ENCODE measurements at places on chromosomes 2 and 18.

DNA sequence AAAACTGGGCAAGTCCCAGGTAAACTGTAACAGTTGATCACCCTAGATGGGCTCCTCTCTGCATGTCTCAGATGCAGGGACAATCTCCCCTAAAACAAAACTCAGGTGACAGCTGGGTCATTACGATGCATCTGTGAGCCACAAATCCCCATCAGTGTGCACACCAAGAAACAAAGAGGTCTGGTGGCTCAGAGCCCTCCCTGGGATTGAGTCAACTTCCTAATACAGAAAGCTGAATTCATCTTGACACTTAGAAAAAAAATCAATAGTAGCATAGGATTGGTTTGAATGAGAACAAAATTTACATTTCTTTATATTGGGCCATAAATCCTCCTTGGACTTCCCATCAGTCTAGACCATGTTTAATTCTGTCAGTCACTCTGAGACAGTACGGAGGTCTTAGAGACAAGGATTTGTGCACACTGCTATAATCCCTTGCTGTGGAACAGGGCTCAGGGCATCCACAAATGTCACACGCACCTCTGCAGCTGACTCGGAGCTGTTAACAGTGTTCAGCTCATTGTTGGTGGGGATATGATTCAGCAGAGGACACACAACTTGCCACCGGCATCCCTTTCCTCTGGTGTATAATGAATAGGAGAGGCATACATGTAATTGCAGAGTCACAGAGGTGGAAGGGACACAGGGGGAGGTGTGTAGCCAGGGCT lies 44.5 kb upstream of the DAPL1 start:
- no peak for DNase-seq
- H3K36me3 ChIP-seq, result no peaks in the 10 kb centered on the region
- peaks cover 6% of the 10 kb centered on the region for H3K4me1 ChIP-seq

DNA sequence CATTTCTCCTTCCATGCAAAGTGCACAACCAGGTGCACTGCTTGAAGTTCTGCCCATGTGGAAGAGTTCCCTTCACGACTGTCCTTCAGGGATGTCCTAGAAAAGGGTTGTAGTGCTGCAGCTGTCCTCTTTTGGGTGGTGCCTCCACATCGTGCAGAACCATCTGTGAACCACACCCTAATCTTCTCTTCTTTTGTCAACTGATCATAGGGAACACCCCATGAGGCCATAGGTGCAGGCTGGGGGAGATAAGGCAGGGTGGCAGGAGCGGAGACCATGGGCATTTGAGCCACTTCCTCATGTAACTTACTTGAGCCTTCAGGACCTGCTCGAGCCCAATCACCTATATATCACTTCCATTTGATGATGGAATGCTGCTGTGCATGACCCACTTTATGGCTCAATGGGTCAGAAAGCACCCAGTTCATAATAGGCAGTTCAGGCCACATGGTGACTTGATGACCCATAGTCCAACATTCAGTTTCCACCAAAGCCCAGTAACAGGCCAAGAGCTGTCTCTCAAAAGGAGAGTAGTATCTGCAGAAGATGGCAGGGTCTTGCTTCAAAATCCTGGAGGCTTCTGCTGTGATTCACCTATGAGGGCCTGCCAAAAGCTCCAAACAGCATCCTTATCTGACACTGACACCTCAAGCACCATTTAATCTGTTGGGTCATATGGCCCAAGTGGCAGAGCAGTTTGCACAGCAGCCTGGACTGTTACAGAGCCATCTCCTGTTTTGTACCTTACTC lies 84.7 kb upstream of the CYRIA start:
- no peaks in the 10 kb centered on the region for H3K36me3 ChIP-seq
- no peak for DNase-seq
- H3K27ac ChIP-seq, result no peak overlapping the region
- no peaks in the 10 kb centered on the region for H3K27me3 ChIP-seq

GRCh38 chr2:231583982-231584381 lies 8.7 kb upstream of the TEX44 start:
- H3K27me3 ChIP-seq, result no peaks in the 10 kb centered on the region
- H3K4me3 ChIP-seq, result no peak overlapping the region
- H3K36me3 ChIP-seq, result no peaks in the 10 kb centered on the region
- DNase-seq, result no peak

DNA sequence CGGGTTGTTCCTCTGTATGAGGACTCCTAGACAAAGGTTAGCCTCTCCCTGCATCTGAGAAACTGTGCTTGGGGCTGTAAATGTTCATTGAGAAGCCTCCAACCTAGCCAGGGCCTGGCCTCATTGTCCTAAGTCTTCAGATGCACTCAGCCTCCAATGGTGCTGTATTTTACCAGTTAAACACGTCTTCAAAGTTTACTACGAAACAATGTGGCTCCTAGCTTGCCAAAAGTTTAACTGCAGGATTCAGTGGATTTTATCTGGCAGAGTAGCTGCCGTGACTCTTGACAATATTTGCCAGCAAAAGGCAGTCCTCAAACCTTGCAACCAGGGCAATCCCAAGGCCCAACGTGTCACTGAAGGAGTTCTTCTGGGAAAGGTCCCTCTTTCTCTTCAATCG lies 1.1 kb downstream of the PID1 start:
- no peaks in the 10 kb centered on the region for H3K36me3 ChIP-seq
- peak overlapping the region; percentile 22 for H3K4me3 ChIP-seq
- peaks cover 19% of the 10 kb centered on the region for H3K4me1 ChIP-seq
- no peak overlapping the region for H3K27ac ChIP-seq
- DNase-seq, result no peak
- H3K27me3 ChIP-seq, result no peaks in the 10 kb centered on the region
